ENCODE measurements at places on chromosomes 12 and 14.

DNA sequence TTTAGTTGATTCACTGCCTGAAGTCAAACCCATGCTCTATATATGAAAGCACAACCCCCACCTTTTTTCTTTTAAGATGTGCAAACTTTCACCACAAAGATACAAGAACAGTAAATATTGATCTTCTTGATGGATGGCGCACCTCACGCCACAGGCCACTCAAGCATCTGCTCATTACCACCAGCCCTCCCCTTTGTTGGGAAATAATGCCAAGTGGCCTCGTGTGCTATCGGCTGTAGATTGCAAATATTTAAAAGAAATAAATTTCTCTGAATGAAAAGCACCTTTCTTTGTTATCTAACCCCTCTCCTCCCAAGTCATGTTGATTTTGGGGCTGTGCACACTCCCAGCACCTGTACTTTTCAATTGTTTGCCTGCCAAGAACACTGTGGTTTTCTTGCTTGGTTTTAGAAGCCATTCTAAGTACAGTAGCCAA, 122.7 kb downstream of the C12orf42 start:
- DNase-seq = no peak

DNA sequence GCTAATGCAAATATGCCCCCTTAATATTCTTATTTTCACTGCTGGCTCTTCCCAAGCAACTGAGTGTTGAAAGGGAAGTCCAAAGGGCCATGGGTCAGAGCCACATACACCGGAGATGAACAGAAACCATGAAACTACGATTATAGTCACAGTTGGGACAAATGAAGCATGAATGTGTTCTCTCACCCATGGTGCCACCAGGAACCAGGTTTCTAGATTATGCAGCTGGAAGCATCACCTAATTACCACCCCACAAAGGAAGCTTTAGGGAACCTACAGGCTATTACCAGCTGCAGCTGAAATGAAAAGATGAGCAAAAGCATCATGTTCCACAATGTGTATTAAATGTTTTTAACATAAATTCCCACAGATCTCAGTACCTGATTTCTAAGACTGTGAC, 15.4 kb downstream of the TMTC1 start:
- no peak for DNase-seq

- DNase-seq = no peak
Measured at GRCh38 chr12:48121522-48121921, 2.4 kb downstream of the PFKM start.

DNA sequence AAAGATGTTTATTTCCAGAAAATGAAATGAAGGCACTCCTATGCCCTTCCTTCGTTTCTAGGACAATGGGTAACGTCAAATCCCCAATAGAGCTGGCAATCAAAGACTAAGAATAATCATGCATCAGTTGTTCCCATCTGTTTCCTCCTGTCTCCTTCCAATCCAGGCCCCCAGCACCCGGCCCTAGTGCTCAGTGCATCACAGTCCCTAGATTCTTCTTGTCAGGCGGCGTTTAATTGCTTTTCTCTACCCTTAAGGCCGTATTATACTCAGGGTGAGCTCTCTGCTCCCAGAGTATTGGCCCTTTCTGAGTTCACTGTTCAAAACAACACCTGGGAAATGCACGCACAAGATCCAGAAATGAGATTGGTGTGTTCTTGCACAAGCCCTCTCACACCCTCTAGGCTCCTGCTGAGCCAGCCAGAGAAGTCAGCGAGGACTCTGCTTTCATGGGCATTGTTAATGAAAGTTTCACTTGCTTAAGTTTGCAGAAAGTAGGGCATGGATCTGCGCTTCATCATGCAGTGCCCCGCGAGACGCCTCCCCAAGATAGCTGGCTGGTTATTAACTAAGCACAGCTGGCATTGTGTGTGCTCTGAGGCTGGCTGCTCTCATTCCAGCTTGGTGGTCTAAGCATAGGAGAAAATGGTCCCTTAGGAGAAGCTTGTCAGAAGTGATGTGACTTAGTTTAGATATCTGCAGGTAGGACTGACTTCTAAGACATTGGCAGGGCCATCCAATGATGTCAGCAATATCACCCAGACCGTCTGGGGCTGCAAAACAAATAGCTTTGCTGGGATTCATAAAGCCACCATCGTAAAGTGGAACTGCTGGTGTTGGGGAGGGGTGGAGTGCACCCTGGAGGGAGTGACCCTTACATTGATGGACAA, 28.7 kb downstream of the CRACR2A start:
- DNase-seq = no peak
